Naive B cell (primary cell): ENCODE measurements at places on chromosomes 5 and 9.

DNA sequence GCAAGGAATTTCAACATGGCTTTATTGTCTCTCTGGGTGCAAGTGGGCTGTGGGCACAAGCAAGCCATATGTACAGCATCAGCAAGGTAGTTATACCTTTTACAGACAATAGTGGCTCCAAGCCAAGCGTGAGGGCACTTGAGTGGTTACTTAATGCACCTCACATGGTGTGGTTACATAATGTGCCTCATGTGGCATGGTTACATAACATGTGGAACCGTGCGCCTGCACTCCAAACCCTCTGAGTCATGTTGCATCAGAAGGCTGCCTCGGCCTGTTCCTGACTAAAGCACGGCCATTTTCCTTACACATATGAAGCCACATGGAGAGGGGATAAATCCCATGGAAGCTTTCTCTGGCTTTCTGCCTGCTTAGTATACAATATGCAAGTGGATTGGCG lies 150.9 kb downstream of the OSTF1 start:
- no peak for DNase-seq

GRCh38 chr5:28448791-28449190 lies 1410.4 kb upstream of the CDH9 start:
- DNase-seq: no peak

DNA sequence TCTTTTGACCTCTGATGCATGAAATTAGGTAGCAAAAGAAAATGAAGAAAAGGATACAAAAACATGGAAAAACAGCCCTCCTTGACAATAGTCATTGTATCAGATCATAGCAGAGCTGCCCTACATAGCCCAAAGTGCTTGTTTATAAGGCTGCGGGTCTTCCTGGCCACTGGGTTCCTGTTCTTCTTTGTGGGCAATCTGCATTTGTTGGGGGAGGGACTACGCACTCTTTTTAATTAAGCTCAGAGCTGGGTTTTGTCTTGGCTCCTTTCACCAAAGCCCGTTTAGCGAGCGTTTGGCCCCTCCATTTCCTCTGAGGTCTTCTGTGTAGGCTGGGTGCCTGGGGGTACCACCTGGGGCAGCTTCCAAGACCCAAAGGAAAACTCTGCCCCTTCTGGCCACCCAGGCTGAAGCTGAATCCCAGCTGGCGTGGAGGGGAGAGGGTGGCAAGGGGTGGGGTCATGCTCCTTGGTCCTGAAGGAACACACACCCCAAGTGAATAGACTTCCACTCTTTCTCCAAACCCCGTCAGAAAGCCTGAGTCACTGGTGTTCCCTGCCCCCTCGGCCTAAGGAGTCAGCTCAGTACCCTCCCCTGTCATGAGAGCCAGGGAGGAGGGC lies 6.5 kb upstream of the PAX5 start:
- DNase-seq: peak; percentile 17

DNA sequence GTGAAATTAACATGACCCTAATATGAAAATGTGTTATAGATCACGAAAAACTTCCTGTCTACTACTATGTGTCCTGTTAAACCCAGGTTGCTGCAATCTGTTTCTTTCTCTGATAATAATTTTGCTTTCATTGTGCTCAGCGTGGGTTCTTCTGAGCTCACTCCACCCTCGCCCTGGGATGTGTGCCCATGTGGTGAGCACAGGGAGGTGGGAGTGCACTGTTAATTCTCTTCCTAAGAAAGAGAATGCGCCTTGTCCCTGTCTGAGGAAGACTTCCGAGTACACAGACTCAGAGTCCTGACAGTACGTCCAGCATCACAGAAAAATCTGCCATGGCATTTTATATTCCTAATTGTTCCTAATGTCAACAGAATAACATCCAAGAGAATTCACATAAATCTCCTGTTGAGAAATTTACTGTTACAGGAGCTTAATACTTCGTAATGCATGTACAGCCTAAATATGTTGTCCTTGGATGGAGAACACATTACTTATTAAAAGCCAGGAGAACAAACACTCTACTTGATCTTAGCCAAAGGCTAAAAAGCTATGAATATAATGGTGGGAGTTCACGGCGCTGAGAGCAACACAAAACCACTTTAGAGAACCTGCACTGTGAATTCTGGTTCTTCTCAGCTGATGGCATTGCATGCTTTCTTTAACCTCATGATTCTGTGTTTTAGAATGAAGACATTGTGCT lies 102.6 kb downstream of the PDE4D start:
- no peak for DNase-seq

DNA sequence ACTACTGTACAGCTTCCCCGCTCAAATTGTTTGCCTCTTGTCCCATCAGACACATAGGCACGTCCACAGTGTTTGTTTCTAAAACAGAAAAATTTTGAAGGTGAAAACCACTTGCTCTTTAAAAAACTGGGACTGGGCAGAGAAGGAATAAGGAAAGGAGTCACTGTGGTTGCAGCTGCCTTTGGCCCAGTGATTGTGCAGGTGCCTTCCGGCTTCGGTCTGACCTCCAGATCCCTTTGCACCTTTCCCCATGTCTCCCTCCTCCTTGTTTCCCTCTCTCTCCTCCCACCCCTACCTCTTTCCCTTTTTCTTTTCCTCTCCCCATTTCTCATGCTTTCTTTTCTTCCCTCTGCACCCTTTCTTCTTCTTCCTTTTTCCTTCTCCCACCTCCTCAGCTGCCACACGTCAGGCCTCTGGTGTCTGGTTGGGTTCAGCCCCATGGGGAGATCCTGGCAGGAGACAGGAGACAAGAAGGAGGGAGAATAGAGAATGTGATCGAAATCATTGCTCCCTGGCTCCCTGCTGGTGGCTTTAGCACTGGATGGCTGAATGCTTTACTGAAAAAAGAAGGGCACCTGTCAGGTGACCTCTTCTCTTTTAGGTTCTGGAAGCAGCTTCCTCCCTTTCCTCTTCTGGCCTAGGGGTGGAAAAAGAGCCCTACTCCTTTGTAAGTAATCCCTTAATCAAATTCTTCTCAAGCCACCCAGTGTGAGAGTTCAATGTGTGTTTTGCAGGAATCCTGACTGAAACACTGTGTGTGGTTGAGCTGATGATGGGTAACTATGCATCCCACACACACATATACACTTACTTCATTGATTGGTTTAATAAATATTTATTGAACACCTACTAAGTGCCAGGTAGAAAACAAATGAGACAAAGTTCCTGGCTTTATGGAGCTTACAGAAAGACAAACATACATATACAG lies 267.3 kb downstream of the MAST4 start:
- DNase-seq: no peak

DNA sequence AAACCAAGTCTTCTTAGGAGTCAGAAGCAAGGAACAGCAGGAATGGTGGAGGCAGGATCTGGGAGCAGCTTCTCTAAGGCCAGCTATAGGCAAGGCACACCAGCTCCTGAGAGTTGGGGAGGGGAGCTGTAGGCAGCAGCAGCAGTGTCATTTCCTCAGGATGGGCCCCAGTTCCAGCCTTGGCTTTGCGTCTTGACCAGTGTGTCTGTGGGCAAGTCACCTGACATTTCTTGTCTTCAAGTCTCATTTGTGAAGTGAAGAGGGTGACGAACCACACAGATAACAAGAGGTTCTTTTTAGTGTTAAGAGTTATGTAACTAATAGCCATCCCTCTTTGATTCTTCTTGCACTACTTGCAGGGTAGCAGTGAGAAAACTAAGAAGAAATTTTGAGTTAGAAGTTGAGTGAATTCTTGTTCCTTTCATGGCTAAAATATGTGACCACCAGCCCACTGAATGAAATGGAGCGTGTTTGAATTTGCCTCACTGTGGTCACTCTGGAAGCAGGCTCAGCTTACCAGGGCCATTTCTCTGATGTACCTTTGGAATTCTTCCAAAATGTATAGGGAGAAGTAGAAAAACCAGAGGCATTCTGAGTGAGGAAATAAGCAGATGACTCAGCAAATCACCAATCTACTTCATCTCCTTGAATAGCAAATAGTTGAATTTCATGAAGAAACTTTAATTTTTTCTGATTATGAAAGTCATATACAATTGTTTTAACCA lies 42.4 kb downstream of the RHOBTB3 start:
- DNase-seq: no peak

- no peak for DNase-seq
These were observed 50.1 kb downstream of the SLC6A3 start for GRCh38 chr5:1394881-1395860.

DNA sequence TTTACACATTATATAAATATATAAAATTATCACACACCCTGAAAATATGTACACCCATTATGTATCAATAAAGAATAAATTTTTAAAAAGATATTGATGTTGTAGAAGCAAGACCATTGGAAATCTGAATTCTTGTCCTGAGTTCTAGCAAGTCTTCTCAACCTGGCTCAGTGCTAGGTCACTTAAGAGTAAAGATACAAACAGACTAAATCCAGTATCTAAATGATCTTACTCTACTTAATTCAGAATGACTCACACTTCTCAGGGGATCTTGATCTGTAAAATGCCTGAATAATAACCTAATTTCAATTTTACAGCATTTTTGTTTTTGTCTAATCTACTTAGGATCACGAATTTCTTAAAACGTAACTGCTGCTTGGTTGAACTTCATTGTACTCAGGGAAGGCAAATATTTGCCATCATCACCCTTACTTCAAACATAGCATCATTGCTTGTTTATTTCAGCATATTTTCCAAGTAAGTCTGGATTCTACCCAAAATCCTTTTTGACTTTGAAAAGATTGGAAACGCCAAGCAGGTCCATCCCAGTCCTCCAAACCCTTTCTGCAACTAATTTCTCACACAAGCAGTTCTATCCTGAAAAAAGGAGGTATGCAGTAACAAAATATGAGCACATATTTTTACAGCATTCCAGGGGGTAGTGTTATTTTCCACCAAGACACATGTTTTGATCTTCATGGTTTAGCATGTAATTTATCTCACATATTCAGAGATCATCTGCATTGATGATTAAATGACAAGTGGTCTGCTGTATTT lies 582.6 kb downstream of the PSAT1 start:
- DNase-seq: no peak

DNA sequence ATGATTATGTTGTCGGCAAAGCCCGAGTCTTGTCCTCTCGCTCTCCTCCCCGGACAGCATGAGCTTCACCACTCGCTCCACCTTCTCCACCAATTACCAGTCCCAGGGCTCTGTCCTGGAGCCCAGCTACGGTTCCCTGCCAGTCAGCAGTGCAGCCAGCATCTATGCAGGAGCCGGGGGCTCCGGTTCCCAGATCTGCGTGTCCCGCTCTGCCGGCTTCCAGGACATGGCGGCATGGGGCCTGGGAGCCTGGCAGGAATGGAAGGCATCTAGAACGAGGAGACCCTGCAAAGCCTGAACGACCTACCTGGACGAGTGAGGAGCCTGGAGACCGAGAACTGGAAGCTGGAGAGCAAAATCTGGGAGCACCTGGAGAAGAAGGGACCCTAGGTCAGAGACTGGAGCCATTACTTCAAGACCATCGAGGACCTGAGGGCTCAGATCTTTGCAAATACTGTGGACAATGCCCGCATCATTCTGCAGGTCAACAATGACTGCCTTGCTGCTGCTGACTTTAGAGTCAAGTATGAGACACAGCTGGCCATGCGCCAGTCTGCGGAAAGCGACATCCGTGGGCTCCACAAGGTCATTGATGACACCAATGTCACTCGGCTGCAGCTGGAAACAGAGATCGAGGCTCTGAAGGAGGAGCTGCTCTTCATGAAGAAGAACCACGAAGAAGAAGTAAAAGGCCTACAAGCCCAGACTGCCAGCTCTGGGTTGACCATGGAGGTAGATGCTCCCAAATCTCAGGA lies 101.3 kb upstream of the MAN2A1 start:
- DNase-seq: no peak

DNA sequence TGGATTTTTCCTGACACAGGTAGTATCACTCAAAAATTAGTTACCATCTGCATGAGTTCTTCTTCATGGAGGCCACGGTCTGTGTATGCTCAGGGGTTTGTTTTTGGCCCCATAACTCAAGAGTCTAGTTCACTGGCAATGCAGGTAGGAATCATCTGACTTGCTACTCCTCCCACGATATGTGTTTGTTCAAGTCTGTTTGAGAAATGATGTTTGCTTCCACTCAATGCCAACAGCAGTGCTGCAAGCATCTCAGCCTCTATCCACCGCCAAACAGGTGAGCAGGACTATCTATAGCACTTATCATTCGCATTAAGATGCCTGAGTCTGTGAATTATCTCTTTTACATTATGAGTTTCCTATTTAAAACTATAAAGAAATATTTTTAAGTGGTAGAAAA lies 264.8 kb upstream of the PTGER4 start:
- no peak for DNase-seq

GRCh38 chr9:94656200-94656599 lies 16.9 kb upstream of the FBP1 start:
- peak; percentile 78 for DNase-seq

DNA sequence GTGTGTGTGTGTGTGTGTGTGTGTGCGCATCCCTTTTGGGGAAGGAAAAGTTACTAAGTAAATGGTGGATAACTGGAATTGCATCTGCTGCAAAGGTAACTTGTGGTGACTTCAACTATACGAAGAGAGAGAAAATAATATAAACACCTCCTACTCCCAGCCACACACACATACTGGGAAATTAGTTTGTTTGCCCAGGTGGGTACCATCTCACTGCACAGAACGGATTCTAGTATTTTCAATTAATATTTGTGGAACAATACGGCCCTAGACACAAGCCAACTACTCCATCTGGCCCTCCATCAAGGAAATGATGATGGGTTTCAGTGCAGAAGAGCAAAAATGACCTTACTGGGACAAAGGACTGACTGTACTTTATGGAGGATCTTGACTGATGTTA lies 32.2 kb upstream of the TXN start:
- DNase-seq: no peak

- DNase-seq: no peak
These were observed 31.2 kb downstream of the PTCD2 start for GRCh38 chr5:72351376-72351775.

GRCh38 chr5:123046222-123046621 lies 9.7 kb upstream of the PPIC start:
- no peak for DNase-seq

DNA sequence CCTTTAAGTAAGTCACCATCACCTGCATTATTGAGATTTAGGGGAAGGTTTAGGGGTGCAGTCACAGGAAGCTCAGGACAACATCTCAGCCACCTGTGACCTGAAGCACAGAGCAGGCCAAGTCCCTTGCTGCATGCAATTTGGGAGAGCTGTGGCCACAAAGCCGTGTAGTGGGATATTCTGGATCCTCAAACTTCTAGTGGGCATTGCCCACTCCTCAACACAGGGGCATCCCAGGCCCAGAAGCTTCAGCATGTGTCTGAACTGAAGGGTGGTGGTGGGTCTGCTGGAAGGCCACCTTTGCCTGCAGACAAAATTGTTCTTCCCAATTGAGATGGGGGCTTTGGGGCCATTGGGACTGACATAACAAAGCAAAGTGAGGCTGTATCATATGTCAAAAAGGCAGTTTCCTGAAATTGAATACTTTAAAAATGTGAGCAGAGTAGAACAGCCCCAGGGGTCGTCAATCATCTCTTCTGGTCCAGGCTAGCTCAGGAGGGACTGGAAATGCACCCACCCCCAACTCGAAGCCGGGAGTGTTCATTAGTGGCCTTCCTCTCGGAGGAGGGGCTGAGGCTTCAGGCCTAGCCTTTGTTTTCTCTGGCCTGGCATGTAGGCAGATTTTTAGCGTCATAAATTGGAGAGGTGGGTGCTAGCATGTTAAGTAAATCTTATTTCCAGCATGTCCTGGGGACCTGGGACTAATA lies 2.8 kb upstream of the GADD45G start:
- DNase-seq: no peak
